Caco-2 (cell line): ENCODE measurements at places on chromosomes 5 and 9. TPM values are rescaled to one million over a fixed set of nuclear protein-coding genes. Genes with fewer than 3 reads are reported as not detected.

PCDH1 gene
- total RNA-seq, result 1.5 and 1.8 TPM in 2 replicates

UNC5A gene
- total RNA-seq, result 0.14 TPM in 1 of 2 replicates, not detected in the other

NEUROG1 gene
- not detected in 2 replicates for total RNA-seq

SAP30L gene
- total RNA-seq, result 30.5 and 32.5 TPM in 2 replicates

SLC34A3 gene
- 0.19 TPM in 1 of 2 replicates, not detected in the other for total RNA-seq

WNK2 gene
- total RNA-seq, result 21.7 and 23.4 TPM in 2 replicates

GRXCR2 gene
- 0.16 TPM in 1 of 2 replicates, not detected in the other for total RNA-seq

SLC46A2 gene
- not detected in 2 replicates for total RNA-seq

PDE6A gene
- total RNA-seq, result 2.5 and 2.6 TPM in 2 replicates

WDR38 gene
- not detected in 2 replicates for total RNA-seq

HTR4 gene
- total RNA-seq, result not detected in 2 replicates

SOWAHA gene
- 3.7 and 4.1 TPM in 2 replicates for total RNA-seq

SHISAL2B gene
- not detected in 2 replicates for total RNA-seq

CFAP90 gene
- total RNA-seq, result 0.29 TPM in 1 of 2 replicates, not detected in the other

NR5A1 gene
- total RNA-seq, result 0.09 TPM in 1 of 2 replicates, not detected in the other

LSM11 gene
- total RNA-seq, result 6.8 and 7.7 TPM in 2 replicates

PIK3R1 gene
- 47.8 and 54.6 TPM in 2 replicates for total RNA-seq
